ENCODE measurements at places on chromosomes 4 and X.

GRCh38 chrX:51155157-51155556, 177.5 kb upstream of the NUDT10 start:
- DNase-seq: no peak

DNA sequence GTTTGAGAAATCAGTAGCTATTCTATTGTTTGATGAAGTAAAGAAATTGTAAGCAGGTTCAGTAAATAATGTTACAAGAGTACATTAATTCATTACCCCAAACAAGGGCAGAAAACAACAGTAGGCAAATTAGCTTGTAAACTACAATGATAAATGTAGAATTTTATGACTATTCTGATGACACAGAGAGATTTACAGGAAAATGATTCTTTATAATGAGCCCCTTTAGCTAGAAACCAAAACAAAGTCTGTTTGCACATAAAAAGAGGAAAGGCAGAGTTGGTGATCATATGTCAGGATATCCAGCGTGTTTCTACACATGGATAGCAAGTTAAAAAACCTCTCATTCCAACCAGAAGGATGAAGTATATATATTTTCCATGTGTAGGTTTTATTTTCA, 204.8 kb downstream of the CFAP299 start:
- no peak for DNase-seq

DNA sequence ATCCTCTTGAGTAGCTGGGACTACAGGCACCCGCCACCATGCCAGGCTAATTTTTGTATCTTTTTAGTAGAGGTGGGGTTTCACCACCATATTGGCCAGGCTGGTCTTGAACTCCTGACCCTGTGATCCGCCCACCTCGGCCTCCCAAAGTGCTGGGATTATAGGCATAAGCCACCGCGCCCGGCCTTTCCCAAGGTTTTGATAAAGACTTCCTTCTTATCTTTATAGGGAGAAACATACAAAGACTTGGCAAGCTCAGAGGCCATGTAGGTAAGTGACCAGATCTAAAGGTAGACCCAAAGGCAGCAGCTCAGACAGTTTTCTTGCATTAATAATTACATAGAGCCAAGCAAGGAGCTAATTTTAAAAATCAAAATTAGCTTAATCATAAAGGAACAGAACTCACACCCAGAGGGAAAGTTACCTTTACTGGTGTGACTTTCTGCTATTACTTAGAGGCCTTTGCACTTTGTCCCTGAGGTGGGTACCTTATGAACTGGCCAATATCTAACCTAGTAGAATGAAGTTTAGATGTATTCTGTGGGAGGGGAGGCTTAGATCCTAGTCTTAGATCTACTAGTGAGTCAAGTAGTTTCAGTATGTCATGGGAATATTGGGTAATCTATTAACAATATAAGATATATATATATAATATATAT, 67.3 kb downstream of the HPGD start:
- no peak for DNase-seq

DNA sequence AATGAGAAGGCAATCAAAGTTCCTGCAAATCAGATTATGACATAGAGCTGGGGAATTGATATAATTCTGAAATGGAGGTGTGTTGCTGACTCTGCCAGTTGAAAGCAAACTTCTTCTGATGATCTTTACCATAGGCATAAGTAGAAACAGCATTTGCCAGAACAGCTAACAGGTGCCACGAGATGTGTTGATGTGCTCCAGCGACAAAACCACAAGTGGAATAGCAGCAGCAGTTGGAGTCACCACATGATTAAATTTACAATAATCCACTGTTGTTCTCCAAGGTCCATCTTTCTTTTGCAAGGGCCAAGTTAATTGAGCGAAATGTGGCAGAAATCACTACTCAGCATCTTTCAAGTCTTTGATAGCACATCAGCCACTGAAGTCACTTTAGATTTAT, 3.7 kb upstream of the OSTC start:
- no peak for DNase-seq

GRCh38 chr4:6910960-6911874, 1.6 kb downstream of the TBC1D14 start:
- no peak for DNase-seq

- no peak for DNase-seq
These were observed 21.2 kb upstream of the TRPC5OS start for GRCh38 chrX:111854556-111855490.

Measured in EL (cell line).